ENCODE measurements at places on chromosomes 4 and X.

DNA sequence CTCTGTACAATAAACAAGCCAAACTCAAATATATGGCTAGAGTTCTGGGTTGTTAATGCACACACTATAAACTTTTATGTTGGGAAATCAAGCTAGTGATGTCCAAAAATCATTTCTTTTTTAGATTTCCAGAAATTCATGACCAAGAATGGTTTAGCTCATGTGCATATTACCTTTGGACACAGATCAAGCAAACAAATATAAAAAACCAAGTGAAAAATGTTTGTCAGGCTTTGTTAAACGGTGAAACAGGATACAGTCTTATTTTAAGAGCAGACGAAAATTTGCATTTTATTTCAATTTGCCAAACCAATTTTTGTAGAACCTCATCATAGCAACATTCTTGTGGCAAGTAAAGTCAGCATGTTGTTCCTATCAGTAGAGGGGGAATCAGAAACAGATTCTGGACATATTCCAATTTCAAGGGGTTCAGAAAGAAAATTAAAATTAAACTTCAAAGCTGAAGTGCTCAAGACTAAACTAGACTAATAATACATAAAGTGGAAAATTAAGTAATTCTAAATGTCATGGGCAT, 413.6 kb downstream of the TRIML1 start:
- DNase-seq = no peak

GRCh38 chr4:4948370-4948769, 70.9 kb downstream of the CYTL1 start:
- no peak for DNase-seq

DNA sequence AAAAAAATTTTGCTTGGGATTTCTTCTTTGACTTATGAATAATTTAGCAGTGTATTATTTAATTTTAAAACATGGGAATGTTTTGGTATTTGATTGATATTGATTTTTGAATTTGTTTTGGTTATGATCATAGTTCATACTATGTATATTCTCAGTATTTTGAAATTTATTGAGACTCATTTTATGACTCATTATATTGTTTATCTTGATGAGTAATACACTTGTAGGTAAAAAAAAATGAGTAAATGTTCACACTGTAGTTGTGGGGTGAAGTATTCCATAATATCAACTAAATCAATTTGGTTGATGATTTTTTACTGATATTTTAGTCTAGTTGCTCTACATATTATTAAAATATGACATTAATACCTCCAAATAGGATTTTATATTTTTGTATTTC, 1142.2 kb downstream of the ADGRL3 start:
- DNase-seq = no peak

DNA sequence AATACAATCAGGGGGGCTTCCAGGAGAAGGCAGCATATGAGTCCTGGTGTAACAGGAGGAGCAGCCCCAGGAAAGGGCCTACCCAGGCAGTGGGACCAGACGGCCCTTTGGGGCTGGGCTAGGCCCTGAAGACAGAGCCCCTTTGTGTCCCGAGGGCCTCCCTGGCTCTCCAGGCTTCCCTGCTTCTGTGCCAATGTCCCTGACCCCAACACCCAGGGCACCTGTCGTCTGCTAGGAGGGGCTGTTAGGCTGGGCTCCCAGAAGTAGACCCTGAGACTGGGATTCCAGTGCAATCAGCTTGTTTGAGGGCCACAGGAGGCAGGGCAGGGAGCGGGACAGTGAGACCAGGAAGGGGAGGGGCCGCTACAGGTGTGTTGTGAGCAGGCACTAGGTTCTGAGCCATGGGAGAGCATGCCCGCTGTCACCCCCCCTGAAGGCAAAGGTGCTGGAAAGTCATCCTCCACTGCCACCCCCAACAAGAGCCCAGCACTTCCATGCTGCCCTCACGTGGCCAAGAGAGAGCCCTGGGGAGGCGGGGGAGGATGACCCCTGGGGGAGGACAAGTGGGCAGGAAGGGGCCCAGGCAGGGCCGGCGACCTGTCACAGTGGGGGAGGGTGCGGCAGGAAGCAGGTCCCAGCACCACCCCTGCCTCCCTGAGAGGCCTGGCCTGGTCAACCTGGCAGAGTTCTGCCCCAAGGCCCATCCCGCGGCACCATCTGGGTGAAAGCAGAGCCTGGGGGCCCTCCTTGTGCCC, 64.8 kb downstream of the ADRA2C start:
- DNase-seq = no peak

DNA sequence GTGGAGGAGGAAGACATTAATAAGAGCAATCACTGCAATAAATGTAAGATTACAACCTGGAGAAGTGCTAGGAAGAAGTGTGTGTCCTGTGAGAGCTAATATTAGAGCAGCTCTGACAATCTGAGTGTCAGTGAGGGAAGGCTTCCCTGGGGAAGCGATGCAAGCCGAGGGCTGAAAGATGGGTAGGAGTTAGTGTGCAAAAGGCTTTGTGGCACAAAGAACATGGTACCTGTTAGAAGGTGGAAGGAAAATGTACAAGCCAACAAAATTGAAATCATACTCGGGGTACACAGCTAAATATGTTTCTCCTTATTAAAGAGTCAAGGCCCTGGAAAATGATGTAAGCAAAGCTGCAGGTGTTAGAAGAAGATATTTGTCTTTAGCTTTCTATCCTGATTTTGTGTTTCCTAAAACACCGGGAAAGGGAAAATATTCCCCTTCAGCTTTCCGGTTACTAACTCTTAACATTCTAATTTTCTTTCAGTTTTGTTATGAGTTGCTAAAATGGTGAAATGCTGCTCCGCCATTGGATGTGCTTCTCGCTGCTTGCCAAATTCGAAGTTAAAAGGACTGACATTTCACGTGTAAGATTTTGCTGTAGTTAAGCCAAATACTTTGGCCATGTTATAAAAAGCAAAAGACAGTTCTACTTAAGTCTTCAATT, 808 bp downstream of the THAP6 start:
- no peak for DNase-seq

- peak; percentile 100 for DNase-seq
These were observed 485 bp upstream of the CCNG2 start for GRCh38 chr4:77156533-77156911.

GRCh38 chr4:53763813-53764597, 172.7 kb upstream of the LNX1 start:
- DNase-seq = peak; percentile 56

DNA sequence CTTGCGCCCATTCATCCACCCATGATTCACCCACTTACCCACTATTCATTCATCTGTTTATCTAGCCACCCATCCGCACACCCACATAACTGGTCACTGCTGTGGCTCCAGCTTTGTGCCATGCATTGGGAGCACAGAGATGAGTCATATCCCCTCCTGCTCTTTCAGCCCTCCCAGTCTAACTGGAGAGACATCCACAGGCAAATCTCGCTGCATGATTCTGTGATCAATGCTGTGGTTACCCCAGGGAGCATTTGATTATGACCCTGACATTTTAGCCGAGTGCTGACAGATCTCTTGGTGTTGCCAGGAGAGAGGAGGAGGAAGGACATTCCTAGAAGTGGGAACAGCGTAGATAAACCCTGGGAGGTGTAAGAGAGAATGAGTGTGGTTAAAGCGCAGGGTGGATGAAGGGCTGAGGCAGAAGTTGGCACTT, 10.4 kb upstream of the PORCN start:
- DNase-seq = peak; percentile 32

DNA sequence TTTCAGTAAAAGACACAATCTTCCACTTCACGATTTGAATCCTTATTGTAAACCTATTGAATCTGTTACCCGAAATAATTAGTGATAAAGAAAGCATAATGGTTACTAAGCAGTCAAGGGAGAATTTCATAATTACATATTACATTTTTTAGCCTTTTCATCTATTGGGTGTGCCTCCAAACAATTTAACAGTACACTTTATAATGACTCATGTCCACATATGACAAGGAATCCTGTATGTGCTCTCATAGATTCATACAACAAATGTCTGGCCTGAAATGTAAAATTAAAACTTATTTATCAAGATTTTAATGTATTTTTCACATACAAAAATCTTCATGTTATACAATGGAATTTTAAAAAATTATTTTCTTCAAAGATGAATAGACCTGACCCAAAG, 39.4 kb downstream of the PPP3CA start:
- no peak for DNase-seq

GRCh38 chr4:3744901-3745300, 21.3 kb upstream of the ADRA2C start:
- DNase-seq = no peak

DNA sequence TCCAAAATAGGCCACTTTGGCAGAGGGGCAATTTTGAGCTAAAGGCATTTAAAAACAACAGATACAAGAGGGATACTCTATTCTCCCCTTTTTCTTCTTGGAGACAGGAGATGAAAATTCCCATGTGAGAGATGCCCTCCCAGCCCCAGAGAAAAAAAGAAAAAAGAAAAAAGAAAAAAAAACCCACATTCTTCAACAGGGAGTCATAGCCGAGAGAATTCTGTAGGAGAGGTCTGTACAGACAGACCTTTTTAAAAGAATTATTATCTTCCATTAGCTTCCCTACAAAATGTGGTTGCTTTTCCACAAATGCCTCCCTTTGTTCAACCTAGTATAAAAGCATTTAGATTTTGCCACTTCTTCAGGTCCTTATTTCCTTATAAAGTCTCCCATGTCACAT, 89.9 kb downstream of the SPCS3 start:
- no peak for DNase-seq

DNA sequence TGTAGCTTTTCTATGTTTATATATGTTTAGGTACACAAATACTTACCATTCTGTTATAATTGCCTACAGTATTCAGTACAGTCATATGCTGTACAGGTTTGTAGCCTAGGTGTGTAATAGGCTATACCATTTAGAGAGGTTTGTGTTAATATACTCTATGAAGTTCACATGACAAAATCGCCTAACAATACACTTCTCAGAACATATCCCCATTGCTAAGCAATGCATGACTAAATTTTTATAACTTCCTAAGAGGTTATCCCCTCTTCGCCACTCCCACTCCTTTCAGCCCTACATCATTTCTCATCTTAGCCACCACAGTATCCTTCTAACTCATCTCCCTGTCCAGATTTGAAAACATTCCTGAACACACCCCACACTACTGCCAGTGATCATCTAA, 83.7 kb upstream of the ZCCHC13 start:
- no peak for DNase-seq

GRCh38 chr4:42554072-42554471, 102.8 kb downstream of the ATP8A1 start:
- no peak for DNase-seq

- peak; percentile 27 for DNase-seq
These were observed 55.8 kb downstream of the XAGE2 start for GRCh38 chrX:52424656-52425055.

GRCh38 chr4:11732155-11732554, 303.5 kb upstream of the HS3ST1 start:
- no peak for DNase-seq

GRCh38 chrX:129925305-129926092, 19.5 kb downstream of the UTP14A start:
- DNase-seq = peak; percentile 77

- DNase-seq = no peak
These were observed 126.6 kb upstream of the NDST3 start for GRCh38 chr4:117907646-117908045.

- DNase-seq = peak; percentile 38
These were observed 16.2 kb upstream of the CA5B start for GRCh38 chrX:15721911-15722310.

DNA sequence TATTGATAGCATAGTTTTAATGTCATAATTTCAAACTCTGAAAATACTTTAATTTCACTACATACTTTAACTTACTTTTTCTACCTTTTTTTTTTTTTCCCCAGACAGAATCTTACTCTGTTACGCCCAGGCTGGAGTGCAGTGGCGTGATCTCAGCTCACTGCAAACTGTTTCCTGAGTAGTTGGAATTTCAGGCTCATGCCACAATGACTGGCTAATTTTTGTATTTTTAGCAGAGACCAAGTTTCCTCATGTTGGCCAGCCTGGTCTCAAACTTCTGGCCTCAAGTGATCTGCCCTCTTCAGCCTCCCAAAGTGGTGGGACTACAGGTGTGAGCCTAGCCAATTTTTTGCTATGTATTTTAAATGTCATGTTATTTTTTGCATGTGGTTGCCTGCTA, 741.6 kb downstream of the TRAM1L1 start:
- DNase-seq = no peak

DNA sequence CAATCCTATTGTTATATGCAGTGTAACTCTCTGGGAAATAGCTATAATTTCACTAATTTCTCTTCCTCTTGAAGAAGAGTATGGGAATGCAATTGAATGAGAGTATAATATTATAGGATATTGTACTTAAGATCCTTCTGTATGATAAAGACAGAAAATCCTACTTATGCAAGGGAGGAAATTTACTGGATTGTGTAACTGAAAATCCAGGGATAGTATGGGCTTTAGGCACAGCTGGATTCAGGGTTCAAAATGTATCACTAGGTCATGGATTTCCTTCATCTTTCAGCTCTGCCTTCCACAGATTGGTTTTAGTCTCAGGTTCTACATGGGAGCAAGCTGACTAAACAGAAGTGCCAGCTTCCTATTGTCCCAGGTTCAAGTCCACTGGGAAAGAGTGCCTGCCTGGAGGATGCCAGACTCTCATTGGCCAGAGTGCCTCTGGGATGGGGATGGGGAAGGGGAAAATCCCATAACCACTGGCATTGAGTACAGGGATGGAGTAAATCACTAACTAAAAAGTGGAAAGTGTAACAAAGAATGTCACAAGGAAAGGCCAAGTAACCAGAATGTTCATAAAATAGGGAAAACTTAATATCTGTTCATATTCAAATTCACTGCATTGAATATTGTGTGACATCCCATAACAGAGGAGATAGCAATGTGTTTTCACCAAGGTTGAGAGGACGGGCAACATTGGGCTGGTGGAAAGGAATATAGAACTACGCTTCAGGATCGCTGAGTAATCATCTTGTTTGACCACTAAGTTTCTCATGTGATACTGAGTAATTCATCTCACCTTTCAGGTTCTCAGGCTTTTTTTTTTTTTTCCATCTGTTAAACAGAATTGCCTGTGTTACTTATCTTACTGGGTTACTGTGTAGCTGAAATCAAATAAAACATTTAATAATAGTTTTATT, 75.7 kb downstream of the ANXA3 start:
- no peak for DNase-seq
